CD4-positive, alpha-beta T cell (primary cell): ENCODE measurements at places on chromosomes 12 and 14. TPM values are rescaled to one million over a fixed set of nuclear protein-coding genes. Genes with fewer than 3 reads are reported as not detected.

TAPBPL gene
- 15.8 TPM for total RNA-seq

PCED1B gene
- 20.0 TPM for total RNA-seq

IRAK3 gene
- 0.74 TPM for total RNA-seq

SLC38A4 gene
- total RNA-seq = not detected

DNA sequence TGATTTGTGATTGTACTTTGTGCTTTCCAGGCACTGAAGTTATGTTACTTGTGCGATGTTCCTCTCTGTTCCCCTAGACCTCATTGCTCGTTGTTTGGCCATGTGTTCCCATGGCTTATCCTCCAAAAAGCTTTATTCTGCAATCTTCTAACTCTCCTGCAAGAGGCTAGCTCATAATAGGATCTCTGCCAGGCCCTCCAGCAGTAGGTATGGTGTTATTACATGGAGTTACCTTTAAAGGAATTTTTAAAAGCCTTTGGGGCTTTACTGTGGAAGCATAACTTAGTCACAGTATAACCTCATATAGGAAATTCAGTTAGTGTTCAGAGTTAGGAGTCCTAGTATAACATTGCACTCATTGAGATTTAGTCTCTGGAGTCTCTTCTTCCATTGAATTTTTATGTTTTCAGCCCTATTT is 292.3 kb downstream of the RAD51B start:
- H3K4me1 ChIP-seq = no peaks in the 10 kb centered on the region
- no peaks in the 10 kb centered on the region for H3K27me3 ChIP-seq
- H3K27ac ChIP-seq = no peak overlapping the region
- no peak overlapping the region for H3K4me3 ChIP-seq
- DNase-seq = no peak
- no peaks in the 10 kb centered on the region for H3K36me3 ChIP-seq

GRCh38 chr14:76056128-76056527 is 70.6 kb downstream of the IFT43 start:
- no peak for DNase-seq
- no peaks in the 10 kb centered on the region for H3K27me3 ChIP-seq
- H3K4me3 ChIP-seq = no peak overlapping the region
- peaks cover 4% of the 10 kb centered on the region for H3K36me3 ChIP-seq

- no peaks in the 10 kb centered on the region for H3K27me3 ChIP-seq
- no peaks in the 10 kb centered on the region for H3K36me3 ChIP-seq
- no peak overlapping the region for H3K27ac ChIP-seq
- no peak for DNase-seq
These were observed 4.0 kb upstream of the YEATS4 start for GRCh38 chr12:69355363-69356028.

DNA sequence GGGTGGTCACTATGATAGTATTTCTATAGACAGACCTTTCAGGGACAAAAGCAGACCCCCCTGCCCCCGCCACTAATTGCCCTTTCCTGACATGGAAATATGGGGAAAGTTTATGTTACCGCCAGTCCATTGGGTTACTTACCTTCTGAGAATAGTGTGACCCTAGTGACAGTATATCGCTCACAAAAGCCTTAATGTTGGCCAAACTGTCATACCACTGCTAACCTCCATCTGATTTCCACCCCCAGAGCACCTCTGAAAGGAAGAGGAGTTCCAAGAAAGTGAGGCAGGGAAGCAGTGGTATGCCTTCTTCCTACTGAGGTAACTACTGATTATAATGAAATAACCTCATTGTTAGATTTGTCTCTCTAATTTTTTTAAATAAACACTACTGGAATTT is 67.5 kb upstream of the CCDC91 start:
- no peaks in the 10 kb centered on the region for H3K27me3 ChIP-seq
- H3K36me3 ChIP-seq = no peaks in the 10 kb centered on the region
- H3K4me1 ChIP-seq = no peaks in the 10 kb centered on the region
- no peak overlapping the region for H3K4me3 ChIP-seq

- H3K4me1 ChIP-seq = no peaks in the 10 kb centered on the region
- no peak overlapping the region for H3K4me3 ChIP-seq
- DNase-seq = no peak
- no peaks in the 10 kb centered on the region for H3K36me3 ChIP-seq
These were observed 104.6 kb downstream of the EGLN3 start for GRCh38 chr14:33846100-33846824.

DNA sequence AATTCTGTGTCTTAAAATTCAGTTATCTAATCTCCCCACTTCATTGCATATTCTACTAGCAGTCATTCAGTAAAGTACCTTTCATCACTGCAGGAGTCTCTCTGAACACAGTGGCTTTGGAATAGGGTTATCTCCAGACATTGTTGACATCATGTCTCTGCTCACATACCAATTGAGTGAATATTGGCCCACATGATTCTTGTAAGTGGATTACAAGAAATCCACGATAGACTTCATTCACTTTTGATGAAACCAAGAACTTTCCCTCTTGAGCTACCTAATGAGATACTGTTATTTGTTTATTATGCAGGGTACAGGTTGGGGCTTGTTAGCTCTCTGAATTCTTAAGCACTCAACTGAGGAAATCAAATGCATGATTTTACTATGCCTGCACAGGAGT is 284.9 kb downstream of the RAD51B start:
- no peak overlapping the region for H3K4me3 ChIP-seq
- DNase-seq = no peak
- no peak overlapping the region for H3K27ac ChIP-seq

DNA sequence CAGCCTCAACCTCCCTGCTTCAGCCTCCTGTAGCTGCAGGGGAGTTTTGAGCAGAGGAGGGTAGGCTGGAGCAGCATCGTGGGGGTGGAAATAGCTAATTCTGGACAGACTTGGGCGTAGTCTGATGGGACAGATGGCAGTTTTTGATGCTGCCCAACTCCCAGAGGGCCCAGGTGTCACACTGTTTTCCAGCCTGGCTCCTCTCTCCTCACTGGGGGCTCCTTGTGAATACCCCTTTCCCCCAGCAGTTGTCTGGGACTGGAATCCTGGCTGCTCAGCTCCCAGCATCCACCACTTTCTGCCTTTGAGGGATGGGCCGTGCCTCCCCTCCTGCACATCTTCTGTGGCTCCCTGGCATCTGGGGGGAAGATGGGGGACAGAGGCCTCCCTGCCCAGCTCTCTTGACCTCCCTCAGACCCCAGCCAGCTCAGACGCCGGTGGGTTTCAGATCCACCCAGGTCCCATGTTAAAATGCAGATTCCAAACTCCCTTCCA is 34.0 kb downstream of the SH2B3 start:
- peaks cover 98% of the 10 kb centered on the region for H3K4me1 ChIP-seq
- DNase-seq = no peak
- H3K27me3 ChIP-seq = no peaks in the 10 kb centered on the region
- H3K27ac ChIP-seq = peak overlapping the region; percentile 2

- no peaks in the 10 kb centered on the region for H3K4me1 ChIP-seq
- no peak overlapping the region for H3K4me3 ChIP-seq
- no peak for DNase-seq
- H3K27me3 ChIP-seq = no peaks in the 10 kb centered on the region
- H3K27ac ChIP-seq = no peak overlapping the region
These were observed 468.7 kb downstream of the NOVA1 start for GRCh38 chr14:26128931-26129671.

GRCh38 chr12:53058674-53059433 is 9.0 kb downstream of the TNS2 start:
- DNase-seq = no peak
- H3K36me3 ChIP-seq = peaks cover 4% of the 10 kb centered on the region
- peaks cover 13% of the 10 kb centered on the region for H3K4me1 ChIP-seq
- H3K27me3 ChIP-seq = no peaks in the 10 kb centered on the region
- no peak overlapping the region for H3K27ac ChIP-seq

DNA sequence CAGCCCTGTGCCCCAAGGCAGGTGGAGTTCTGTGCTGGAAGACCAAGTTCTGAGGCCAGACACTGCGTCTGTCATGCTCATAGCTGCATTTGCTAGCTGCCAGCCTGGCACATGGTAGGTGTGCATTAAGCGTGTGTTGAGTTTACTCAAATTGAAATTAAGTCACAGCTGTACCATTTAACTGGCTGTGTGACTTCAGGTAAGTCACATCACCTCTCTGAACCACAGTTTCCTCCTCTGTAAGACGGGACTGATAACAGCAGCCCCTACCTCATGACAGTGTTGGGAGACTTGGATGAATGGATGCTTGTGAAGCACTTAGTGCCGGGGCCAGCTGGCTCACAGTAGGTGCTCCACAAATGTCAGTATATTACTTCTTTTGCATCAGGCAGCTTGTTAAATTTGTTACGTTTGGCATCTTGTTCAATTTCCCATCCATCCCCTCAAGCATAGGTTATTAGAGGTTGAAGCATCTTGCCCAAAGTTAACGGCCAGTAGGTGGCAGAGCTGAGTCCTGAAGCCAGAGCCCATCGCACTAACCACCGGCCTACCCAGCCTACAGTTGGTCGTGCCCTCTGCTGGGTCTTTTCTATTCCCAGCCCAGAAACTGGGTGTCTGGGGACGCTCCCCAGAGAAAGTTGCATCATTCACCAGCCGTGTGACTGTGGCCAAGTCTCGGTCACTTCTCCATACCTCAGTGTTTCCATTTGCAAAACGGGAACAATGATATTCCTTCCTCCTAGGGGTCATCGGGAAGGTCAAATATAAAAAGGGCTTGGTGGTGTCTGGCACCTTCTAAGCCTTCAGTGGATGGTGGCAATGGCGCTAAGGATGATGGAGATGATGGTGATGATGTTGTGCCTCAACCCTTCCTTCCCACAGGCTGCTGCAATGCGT is 4.5 kb downstream of the DAO start:
- H3K36me3 ChIP-seq = no peaks in the 10 kb centered on the region
- H3K27me3 ChIP-seq = no peaks in the 10 kb centered on the region
